Glomerular endothelial cell (primary cell): ENCODE measurements at places on chromosomes 6 and 20. TPM values are rescaled to one million over a fixed set of nuclear protein-coding genes. Genes with fewer than 3 reads are reported as not detected.

Gene LHFPL5
- not detected in 2 replicates for total RNA-seq

Gene COL9A1
- total RNA-seq: not detected in 2 replicates

Gene COX4I2
- total RNA-seq: not detected in 2 replicates

Gene DEF6
- 2.1 and 3.4 TPM in 2 replicates for total RNA-seq

DNA sequence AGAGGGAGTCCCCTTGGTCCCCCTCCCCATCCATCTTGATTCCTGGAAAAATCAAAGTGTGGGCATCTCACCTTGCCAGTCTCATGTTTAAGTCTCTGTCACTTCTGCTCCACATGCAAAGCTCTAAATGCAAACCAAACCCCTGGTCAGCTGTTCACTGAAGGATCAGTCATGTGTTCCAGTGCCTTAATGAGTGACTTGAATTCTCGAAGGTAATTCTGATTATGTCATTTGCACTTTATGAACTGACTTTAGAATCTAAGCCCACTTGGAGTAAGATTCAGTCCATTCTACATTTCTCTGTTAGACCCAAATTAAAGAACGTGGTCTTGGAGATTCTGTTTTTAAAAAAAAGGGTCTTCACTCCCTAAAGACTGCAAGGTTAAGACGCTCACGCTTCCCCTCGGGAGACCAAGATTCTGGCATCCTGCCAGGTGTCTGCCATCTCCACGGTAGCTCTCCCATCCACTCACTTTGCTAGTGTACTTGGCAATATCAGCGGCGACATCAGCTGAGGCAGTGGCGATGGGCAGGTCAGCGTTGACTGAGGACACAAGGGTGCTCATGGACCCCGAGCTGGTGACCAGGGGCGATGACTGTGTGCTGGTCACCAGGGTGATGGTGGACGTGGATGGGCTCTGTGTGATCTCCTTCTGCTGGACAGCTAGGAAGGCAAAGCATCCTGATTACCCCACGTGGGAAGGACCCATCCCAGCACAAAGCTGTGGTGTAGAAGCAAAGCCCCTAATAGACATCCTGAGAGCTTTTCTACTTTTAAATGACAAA is 120.5 kb downstream of the ZMYND8 start:
- DNase-seq: no peak

DNA sequence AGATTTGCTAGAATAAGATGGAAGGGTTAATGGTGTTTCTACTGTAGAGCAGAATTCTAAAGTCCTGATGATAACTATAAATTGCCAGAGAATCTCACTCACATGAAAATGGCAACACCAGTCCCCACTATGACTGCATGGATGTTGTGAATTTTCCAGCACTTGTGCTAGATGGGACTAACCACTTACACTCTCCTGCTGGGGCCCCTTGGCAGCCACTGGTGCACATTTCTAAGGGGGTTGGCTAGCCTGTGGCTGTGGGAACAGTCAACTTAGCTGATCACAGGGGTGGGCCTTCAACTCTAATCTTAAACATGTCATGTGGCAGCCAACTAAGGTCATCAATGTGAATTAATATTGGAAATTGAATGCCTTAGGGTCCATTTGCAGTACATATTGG is 271.2 kb downstream of the PHACTR1 start:
- no peak for DNase-seq

DNA sequence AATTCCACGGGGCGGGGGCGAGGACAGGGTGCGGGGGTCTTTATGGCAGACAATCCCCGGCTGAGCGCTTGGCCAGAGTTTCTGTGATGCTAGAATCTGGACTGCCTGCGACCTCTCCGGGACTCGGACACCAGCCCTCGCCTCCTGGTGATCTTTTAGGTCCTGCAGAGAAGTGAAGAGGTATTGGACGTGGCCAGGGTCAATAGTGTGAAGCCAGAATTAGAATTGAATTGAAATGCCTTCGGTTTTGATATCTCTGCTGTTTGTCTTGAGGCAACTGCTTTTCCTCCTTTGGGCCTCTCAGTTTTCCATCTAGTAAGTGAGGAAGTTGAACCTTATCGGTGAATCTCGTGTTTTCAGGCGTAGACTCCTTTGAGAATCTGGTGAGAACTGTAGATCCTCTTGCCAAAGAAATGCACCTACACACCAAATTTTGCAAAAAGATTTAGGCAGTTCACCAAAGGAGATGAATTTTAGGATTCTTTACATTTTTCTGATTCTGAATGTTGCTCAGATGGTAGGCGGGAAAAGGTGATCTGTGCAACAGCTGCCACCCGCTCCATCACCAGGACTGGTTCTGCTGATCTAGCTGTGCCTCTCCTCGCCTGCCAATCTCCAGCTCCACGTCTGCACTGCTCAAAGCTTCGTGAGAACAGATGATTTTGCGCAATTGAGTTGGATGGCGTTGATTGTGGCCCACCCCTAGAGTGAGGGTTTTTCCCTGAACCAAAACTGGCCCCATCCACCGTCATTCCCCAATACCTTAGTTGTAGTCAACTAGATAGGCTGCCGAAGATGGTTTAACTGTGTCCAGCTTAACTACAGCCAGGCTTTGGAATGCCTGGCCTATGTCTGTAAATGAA is 837 bp upstream of the OSER1 start:
- DNase-seq: no peak

- DNase-seq: peak; percentile 7
These were observed 130.2 kb upstream of the AKIRIN2 start for GRCh38 chr6:87832025-87832825.

GRCh38 chr20:46651091-46651962 is at the start of gene SLC13A3:
Gene SLC13A3, minus strand, starts transcription at chr20:46651459. Its CDS starts 38 bp downstream, at chr20:46651421.
- no peak for DNase-seq

- DNase-seq: no peak
These were observed 114.1 kb downstream of the ERMARD start for GRCh38 chr6:169865346-169866139.
